ENCODE measurements at places on chromosomes 3 and 15.

DNA sequence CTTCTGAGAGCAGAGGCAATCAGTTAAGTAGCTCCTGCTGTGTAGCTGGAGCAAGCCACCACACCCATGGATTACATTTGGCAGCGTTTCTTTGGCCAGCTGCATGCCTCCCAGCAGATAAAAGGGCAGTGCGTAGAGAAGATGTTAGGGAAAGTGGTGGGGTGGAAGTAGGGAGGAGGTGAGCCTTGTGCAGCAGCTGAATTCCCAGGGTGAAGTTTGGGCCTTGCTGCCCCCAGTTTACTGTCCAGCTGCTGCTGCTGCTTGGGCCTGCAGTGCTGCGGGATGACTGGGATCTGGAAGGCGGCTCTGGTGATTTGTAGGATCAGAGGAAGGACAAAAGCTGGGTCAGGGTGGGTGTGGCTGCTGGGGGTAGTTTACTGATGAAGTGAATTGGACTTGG, 318.7 kb upstream of the C2CD4B start:
- no peak for DNase-seq

- DNase-seq: no peak
Measured at GRCh38 chr3:54376939-54377578, 254.7 kb downstream of the CACNA2D3 start.

DNA sequence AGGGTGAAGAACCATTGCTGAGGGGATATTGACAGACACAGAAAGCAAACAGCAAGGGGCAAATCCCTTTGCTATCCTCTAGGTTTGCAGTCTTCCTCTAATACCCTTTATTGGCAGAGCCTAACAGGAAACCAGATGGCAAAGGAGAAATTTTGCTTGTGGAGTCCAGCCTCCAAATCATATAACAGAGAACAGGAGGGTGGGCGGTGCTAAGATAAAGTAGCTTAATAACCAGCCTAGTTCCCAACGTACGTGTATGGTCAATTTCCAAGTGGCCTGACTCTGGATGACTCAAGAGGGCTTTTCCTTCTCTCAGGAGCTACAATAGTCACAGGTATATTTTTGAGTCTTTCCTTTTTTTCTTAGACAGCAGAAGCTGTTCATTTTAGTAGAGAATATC, 404.5 kb downstream of the PDCD6IP start:
- DNase-seq: no peak

- DNase-seq: no peak
Measured at GRCh38 chr3:27462228-27462627, 22.0 kb downstream of the SLC4A7 start.

DNA sequence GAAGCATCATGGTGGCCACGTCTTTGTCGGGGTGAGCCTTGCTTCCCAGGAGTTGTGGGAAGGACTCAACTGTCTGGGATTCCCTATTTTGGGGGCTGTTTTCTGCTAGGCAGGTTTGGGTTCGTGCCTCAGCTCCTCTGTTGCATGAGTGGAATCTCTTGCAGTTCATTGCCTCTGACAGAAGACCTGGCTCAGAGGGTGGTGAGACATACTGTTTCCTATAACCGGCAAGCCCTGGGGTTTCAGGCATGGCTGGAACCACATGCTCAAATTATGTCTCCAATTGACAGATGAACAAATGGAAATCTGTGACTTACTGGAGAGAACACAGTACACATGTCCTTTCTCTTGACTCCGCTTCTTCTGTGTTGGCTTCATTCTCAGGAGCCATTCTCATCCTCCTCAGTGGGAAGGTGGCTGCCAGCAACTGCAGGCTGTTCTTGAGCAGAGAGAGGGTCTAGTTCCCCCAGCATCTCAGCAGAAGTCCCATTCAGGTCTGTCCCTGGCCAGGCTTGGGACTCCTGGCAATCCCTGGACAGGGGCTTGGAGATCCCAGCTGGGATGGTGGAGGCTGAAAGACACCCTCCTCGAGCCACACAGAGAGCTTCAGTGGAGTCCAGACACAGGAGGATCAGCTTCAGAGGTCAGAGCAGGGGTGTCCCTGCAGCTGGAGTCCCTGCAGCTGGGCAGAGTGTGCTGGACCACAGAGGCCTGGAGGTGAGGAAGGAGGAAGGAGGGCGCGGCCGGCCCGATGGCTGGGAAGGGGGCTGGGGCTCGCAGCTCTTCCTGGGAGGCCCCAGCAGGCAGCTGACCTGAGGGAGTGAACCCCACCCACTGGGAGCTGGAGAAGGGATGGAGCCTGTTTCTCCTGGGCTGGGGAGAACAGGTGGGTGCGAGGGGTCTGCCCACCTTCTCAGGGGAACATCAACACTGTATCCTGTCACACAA, 97.6 kb downstream of the LSM3 start:
- no peak for DNase-seq

DNA sequence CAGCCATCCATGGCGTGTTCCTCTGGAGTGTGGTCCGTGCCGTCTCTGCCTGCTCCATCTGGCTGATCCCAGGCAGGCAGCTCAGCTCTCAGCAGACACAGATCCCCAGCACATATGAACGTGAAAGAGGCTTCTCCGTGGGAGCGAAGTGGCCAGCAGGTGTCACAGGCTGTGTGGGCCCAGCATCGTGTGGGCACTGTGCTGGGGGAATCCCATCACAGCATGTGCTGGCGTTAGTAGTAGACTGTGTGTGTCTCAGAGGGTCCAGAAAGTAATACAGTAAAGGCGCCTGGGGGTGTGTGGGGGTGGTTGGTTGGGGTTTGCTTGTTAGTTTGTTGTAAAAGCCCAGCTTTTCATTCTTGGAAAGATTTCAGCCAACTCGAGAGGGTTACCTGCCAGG, 147.6 kb downstream of the IGF1R start:
- no peak for DNase-seq

DNA sequence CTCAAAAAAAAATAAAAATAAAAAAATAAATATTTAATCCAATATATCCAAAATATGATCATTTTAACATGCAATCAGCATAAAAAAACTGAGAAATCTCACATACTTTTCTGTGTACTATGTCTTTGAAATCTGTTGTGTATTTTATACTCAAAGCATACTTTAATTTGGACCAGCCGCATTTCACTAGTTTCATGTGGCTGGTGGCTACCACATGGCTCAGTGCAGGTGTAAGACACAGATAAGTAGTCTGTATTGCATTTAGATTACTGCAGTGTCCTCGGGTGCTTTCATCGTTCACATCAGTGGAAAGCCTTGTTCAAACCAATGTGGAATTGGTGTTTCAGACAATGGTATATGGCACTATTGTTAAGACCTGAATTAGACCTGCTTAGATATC, 11.0 kb downstream of the CRTC3 start:
- DNase-seq: no peak

DNA sequence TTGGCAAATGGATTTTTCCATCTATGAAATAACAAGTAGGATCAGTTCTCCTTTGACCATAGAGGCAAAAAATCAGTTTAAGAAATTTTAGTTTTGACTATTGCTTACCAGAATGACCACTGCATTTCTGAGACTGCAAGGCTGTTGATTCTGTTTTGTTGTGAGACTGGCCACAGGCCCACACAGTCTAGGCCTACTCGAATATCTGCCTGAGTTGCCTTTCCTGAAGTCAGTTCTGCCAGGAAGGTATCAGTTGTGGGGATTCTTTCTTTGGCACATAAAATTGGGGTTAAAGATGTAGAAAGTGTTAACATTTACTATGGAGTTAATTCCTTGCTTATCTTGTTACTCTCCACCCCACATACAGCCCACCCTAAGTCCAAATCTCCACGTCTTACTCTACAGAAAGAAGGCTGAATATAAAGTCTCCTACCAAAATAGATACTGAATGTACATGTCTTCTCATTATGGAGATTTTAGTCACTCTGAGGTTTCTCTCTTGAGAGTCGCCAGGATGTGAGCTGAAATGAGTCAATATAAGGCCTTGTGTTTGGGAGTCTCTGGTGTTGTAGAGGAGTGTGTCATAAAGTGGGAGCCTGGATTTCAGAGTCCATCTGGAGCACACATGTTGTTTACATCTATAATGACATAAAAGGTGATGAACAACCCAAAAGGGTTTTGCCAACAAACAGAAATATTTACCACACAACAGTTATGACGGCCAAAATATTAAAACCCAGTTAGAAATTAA, 45.0 kb upstream of the WWTR1 start:
- no peak for DNase-seq

GRCh38 chr3:87167628-87168456, 59.3 kb upstream of the CHMP2B start:
- peak; percentile 16 for DNase-seq

DNA sequence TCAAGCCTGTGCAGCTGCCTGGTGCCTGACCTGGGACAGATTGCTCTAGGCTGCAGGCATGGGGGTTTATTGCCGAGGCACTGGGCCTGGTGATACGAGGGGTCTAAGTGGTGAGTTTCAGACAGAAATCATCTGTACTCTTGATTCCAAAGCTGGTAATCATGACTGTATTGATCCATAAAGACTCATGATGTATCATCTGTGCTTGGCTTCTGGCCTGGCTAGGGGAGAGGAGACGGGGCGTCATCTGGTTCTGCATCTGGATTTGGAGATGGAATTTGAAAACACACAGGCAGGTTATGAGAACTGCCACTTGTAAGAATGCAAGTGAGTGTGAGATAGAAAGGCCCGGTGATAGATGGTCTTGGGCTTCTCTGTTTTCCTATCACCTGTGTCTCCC, 337.4 kb upstream of the C2CD4B start:
- no peak for DNase-seq

- no peak for DNase-seq
Measured at GRCh38 chr15:47846876-47847275, 129.6 kb downstream of the SEMA6D start.

GRCh38 chr15:101181349-101181748, 70.5 kb downstream of the CHSY1 start:
- DNase-seq: no peak

GRCh38 chr15:69060744-69061143, 46.2 kb downstream of the NOX5 start:
- DNase-seq: no peak

- DNase-seq: no peak
Measured at GRCh38 chr3:160616716-160617115, 51.3 kb upstream of the KPNA4 start.

- DNase-seq: no peak
Measured at GRCh38 chr3:133487920-133488540, 85.5 kb upstream of the CDV3 start.

DNA sequence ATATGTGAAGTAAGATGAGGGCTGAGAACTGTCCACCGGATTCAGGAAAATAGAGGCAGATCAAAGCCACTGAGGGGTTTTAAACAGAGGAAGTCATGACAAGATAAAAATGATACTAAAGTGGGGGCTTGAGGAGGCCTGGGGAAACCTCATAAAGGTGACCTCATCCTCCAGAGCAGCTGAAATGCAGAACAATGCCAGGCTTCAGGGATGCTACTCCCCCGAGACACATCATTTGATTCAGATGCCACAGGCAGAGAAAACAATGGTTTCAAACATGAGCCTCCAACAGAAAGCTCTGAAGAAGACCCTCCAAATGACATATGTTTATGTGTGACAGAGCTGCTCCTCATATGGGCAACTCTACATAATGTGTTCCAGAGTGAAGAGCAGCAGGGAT, 6.4 kb downstream of the CFAP20DC start:
- DNase-seq: no peak

DNA sequence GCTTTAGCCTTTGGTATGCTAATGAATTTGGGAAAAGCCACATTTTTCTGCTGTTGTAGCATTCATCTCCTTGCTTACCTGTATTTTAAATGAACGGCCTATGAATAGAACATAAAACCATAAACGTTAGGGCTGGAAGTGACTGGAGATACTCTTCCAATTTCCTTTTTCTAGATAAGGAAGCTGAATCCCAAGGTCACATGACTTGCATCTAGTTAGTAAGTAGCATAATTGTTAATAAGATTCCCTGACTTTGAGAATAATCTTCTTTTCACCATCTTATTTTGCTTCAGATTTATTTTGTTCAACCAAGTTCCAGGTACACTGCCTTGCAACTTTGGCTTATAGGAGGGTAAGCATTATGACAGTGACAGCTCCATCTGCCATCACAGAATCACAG, 20.7 kb upstream of the EDEM1 start:
- no peak for DNase-seq

DNA sequence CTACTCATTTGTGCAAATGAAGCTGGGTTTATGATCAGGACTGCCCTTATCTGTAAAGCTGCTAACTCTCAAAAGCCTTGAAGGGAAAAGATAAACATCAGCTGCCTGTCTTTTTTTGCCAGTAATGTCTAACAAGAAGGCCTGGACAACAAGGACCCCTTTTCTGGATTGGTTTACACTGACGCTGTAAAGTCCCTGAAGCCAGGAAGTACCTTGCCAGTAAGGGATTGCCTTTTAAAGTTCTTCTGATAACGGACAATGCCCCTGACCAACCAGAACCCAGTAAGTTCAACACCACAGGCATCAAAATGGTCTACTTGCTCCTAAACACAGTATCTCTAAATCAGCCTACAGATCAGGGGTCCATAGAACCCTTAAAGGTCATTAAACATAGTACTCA, 178.0 kb downstream of the PCCB start:
- no peak for DNase-seq

GRCh38 chr3:178320456-178321351, 215.5 kb upstream of the KCNMB2 start:
- DNase-seq: peak; percentile 40

- no peak for DNase-seq
Measured at GRCh38 chr15:89395996-89396395, 61.4 kb upstream of the POLG start.

DNA sequence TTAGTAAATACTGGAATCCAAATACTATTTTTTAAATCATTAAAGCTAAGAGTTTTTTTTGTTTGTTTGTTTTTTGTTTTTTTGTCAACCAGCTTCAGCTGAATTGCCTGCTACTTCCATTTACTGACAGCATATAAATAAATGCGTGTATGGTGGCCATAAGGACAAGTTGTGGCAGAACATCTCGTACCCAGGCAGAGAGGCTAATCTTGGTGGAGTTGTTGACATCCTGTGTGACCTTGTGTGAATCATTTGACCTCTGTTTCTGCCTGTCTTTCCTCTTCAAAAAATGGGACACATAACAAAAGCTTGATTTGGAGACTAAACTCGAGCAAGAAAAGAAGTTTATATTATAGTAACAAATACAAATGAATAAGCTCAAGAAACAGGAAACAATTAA, 734.2 kb downstream of the MCTP2 start:
- DNase-seq: no peak

DNA sequence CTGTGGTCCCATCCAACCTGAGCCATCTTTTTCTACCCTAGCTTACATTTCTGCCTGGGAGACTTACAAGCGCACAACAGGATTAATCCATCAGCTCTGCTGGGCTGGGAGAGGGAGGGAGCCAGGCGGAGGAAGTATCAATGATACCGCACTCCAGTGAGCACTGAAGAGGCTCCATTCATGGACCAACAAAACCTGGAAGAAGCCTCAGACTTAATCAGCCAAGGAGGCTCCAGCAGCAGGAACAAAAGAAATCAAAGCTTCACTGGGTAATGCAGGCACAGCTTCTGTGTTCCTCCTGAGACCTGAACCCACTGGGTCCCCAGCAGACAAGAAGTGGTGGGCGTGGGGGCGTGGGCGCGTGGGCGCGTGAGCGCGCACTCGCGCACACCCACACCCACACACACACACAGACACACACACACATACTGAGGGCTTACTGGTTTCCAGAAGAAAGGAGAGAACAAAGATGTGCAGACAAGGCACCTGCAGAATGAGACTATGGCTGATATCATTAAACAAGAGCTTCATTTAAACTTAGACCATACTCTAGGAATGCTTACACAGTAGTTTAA, 87.0 kb upstream of the BOC start:
- no peak for DNase-seq
